ENCODE measurements at places on chromosomes 7 and 10.

DNA sequence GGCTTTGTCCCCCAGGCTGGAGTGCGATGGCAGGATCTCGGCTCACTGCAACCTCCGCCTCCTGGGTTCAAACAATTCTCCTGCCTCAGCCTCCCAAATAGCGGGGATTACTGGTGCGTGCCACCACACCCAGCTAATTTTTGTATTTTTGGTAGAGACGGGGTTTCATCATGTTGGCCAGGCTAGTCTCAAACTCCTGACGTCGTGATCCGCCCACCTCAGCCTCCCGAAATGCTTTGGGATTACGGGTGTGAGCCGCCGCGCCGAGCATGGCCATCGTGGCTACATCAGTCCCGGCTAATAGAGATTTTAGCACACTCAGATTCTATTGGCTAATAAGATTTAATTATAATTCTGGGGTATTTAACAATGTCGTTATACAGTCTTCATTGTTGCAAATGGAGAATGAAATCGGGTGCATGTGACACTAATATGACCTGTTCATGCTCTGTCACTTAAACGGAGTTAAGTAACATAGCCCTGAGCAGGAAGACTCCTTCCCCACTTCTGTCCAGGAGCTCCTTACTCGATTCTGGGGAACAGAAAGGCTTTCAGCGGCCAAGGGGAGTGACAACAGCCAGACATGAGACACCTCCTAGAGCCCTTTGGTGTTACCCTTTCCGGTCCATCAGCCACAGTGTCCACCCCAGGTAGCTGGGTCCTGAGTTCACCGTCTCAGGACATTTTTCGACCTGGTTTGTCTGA is 40.9 kb upstream of the FAM20C start:
- no peak for DNase-seq

GRCh38 chr7:140033779-140034363 is 28.9 kb downstream of the PARP12 start:
- DNase-seq = peak; percentile 37

GRCh38 chr10:94631077-94631875 is 52.3 kb upstream of the CYP2C18 start:
- DNase-seq = no peak

- no peak for DNase-seq
These were observed 65.5 kb downstream of the GRB10 start for GRCh38 chr7:50717181-50717580.

DNA sequence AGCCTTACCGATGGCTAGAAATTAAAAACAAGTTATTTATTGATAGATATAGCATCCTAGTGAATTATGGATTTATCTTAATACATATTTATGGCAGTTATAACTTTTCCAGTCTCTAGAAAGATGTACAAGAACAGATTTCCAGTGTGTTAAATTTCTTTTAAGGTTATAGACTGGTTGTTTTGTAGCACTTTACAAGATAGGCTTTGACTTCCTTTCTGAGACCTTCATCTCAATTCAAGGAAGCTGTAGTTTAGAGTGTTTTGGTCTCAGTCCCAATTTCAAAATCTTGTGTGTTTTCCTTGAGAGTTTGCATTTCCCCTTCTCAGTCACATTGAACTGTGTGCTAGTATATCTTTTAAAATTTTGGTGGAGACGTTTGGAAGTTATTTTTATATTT is 30.1 kb downstream of the PLEKHA1 start:
- no peak for DNase-seq

DNA sequence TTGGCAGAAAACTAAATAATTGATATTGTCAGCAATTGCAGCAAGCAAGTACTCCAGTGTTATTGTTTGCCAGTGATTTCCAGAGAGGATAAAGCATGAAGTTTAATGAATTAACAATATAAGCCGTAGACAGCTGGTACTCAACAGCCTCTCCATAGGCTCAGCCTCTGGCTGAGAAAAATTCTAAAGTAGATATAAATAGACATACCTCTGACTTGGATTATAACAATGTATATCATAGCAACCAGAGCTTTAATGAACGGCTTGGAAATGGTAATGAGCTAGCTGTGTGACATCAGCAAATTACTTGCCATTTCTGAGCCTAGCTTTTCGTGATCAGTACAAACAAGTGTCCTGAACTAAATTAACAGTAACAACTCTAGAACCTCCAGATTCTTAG is 1055.4 kb upstream of the AUTS2 start:
- DNase-seq = no peak

- no peak for DNase-seq
These were observed 581.7 kb upstream of the TEX47 start for GRCh38 chr7:89377219-89377618.

- no peak for DNase-seq
These were observed 461.4 kb downstream of the KCNMA1 start for GRCh38 chr10:77176232-77176631.

- no peak for DNase-seq
These were observed 37.6 kb upstream of the ELFN1 start for GRCh38 chr7:1632506-1632905.

DNA sequence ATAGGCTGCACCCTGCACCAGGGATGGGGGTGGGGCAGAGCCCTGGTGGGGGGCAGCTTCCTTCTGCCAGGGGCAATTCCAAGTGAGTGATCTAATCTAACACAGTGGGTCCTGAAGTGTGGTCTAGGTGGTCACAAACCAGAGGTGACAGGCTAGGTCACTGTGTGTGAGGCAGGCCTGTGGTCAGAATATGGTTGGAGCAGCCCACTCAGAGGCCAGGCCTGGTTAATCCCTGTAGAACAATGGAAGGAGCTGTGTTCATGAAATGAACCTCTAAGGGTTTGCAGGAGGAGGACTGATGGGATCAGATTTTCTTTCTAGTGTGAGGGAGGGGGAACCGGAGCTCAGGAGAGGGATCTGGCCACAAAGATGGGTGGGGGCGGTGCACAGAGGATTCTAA is 10.0 kb upstream of the TSPAN14 start:
- DNase-seq = no peak

- DNase-seq = peak; percentile 97
These were observed 152.0 kb downstream of the MACC1 start for GRCh38 chr7:20064974-20065862.

GRCh38 chr10:33241351-33241750 is 93.1 kb downstream of the NRP1 start:
- no peak for DNase-seq

All from astrocyte of the hippocampus (primary cell).